ENCODE measurements at places on chromosomes 3 and 15.
A peak's percentile ranks its signal among the peaks of the same experiment; 100 is the strongest.

DNA sequence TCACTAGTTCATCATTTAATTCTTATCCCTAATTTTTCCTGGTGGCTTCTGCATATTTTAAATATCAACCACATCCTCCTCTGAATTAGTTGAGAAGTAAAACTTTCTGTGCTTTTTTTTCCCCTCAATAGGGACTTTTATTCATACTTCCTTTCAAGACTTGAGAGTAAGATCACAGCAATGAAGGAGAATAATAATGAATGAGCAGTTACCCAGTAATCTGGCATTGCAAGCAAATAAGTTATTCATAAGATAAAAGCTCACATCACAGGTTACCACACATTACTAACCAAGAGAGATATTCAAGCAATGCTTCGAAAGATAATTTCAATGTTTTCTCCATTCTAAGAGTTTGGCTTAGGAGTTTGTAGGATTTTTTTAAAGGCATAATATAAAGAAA, 50.3 kb downstream of the BTLA start:
- DNase-seq: no peak

DNA sequence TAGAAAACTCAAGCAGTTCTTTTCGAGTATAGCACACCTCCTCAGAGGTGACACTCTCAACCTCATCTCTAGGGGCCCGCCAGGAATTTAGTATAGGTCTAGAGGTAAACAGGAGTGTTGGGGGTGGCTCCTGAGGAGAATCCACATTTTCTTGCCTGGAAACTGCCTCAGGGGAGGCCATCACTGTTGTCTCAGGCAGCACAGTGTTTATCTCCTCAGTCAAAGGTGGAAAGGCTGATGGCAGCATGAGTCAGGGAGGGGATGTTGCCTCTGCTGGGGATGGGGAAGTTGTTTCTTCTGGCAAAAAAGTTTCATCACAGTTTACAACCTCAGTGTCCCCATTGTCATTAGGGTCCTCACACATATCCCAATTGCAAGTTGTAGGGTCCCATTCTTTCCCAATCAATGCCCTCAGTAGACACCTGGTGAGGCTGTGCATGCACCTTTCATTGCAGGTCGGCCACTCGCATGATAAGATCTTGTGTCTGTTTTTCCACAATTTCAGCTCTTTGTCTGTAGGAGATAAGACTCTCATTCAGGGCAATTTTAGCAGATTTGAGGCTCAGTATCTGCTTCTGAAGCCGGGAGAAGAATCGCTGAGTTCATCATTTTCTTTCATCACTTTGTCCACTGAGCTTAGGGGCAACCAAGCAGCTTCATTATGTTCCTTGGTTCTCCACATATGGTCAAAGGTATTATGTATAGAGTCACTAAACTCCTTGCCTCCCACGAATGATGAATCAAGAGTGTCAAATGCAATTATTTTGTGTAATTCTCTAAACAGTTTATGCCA, 25.8 kb downstream of the NAALADL2 start:
- no peak for DNase-seq

- peak; percentile 55 for DNase-seq
These were observed 33.0 kb downstream of the RBPMS2 start for GRCh38 chr15:64742385-64742784.

DNA sequence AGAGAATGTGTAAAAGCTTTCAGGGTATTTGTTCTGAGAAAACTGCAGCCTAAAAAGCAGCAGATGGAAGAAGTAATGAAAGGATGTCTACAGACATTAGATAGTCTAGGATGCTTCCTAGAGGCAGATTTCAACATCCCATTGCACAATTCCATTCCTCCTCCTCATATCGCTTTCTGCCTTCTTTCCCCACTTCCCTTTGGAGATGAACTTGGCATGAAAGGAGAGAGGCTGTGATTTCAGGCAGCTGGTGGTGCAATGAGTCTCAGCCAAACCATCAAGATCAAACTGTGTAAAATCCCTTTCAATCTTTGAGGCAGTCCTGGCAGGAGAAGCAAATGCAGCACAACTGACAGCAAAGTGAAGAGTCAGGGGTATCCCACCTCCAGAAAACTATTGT, 438.7 kb upstream of the KCNMB2 start:
- DNase-seq: no peak

GRCh38 chr15:82649226-82649999, 2.2 kb upstream of the CPEB1 start:
- DNase-seq: no peak

GRCh38 chr15:70024521-70024920, 73.2 kb downstream of the TLE3 start:
- no peak for DNase-seq

GRCh38 chr3:12175844-12176453, 17.2 kb upstream of the TIMP4 start:
- peak; percentile 77 for DNase-seq

- DNase-seq: no peak
These were observed 22.0 kb downstream of the CMSS1 start for GRCh38 chr3:99839613-99840012.

GRCh38 chr15:93900476-93901400, 330.6 kb upstream of the MCTP2 start:
- no peak for DNase-seq

GRCh38 chr15:90857883-90858443, 10.4 kb upstream of the FURIN start:
- no peak for DNase-seq

- DNase-seq: no peak
These were observed 315.9 kb upstream of the GPR149 start for GRCh38 chr3:154745929-154746328.

GRCh38 chr3:107985496-107985895, 105.3 kb downstream of the CD47 start:
- DNase-seq: no peak

DNA sequence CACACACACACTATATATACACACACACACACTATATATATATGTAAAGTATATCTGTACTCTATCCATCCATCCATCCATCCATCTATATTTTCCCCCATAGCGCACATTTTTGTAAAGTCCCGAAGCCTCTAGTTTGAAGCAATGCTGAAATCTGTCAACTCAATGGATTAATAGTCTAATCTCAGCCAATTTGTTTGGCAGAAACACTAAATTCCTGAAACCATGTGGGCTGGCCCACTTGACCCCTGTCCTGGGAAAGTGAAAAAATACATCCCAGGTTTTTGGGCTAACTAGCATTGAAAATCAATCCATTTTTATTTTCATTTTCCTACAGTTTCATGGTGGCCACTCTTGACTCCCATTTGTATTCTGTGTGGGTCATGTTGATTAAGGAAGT, 166.7 kb downstream of the SLCO3A1 start:
- no peak for DNase-seq

DNA sequence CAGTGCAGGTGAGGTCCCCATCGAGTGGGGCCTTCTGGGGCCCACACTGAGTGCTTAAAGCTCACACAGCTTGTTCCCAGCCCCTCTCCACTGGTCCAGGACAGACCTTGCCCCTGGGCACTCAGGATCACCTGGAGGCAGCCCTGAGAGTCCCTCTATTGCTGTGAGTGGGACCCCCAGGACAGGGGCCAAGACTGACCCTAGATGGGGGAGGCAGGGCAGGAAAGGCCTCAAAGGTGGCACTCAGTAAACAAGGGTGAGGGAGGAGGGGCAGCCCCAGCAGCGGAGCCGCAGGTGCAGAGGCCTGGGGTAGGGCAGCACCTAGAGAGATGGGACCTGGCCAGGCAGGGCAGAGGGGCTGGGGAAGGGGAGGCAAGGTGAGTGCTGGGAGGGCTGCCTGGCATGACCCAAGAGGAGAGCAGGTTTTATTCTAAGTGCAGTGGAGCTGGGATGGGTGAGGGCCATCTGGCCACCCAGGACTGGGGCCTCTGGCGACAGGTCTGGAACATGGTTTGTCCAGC, 27.9 kb downstream of the CFAP100 start:
- no peak for DNase-seq

- no peak for DNase-seq
These were observed 84.6 kb downstream of the MESD start for GRCh38 chr15:80904998-80905397.

GRCh38 chr15:96974761-96975160, 644.3 kb downstream of the NR2F2 start:
- no peak for DNase-seq

DNA sequence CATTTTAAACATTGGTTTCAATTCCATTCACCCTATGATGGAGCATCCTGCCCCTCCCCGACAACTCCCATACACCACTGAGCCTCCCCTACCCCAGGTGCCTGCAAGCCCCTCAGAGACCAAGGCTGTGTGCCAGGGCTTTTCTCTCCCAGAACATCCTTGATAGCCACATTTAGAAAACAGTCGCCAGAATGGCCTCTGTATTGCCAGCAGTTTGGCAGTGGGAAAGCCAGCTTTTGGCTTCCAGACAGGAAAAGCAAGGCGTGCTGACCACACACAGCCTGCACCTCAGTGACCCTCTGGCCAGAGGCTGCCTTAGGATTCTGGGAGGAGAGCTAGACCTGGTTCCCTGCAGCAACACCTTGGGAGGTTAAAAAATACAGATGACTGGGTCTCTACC, 18.2 kb upstream of the HRH1 start:
- no peak for DNase-seq

DNA sequence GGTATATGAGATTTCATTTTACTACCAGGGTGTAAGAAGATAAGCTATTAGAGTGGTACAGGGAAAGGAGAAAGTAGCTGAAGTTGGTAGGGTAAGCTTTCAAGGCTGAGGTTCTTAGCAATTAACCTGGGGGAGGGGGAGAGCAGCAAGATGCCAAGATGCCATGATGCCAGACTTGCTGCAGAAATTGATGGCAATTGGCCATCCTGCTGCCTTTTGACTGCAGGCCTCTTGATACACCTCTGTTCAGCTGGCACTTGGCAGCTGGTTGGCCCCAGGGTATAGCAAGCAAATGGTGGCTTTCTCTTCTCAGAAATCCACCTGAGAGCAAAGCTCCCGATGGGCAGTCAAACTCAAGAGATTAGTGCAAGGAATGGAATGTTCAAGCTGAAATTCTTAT, 21.4 kb upstream of the DPH6 start:
- peak; percentile 30 for DNase-seq

DNA sequence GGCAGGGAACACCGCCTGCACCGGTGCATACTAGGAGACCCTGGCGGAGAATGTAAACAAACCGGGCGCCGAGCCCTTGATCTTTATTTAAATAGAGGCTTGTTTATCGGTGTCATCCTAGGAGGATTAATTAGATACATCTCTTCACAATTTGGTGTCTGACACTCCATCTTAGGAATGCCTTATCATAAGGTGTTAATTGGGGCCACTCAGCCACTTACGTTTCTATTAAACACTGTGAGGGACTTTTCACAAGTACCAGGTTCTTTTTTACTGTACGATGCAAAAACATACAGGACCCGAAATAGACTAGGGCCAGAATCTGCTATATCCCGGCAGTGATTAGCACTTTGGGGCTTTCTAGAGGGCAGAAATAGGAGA, 8.0 kb downstream of the EOMES start:
- no peak for DNase-seq

DNA sequence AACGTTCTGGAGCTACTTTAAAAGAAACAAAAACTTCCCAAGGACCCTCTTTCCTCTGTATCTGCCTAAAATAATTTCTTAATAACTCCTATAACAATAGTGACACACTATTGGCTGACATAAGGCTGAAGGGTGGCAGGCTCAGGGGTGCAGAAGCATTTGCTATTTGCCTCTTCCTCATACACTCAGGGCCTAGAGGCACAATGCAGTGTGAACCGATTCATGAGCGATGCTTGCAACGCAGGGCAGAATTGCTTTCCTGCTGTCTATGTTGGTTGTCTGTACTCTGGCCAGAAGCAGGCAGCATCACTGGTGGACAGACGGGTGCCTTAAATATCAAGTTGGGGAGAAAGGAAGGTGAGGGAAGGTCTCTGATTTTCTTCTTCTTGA, 157.4 kb downstream of the AGBL1 start:
- no peak for DNase-seq

DNA sequence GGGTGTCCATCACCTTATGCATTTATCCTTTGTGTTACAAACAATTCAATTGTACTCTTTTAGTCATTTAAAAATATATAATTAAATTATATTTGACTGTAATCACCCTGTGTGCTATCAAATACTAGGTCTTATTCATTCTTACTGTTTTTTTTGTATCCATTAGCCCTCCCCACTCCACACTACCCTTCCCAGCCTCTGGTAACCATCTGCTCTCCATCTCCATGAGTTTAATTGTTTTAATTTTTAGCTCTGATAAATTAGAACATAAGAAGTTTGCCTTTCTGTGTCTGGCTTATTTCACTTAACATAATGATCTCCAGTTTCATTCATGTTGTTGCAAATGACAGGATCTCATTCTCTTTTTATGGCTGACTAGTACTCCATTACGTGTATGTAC, 16.8 kb downstream of the C3orf20 start:
- DNase-seq: no peak

GRCh38 chr3:42428830-42429229, 18.4 kb upstream of the LYZL4 start:
- no peak for DNase-seq

DNA sequence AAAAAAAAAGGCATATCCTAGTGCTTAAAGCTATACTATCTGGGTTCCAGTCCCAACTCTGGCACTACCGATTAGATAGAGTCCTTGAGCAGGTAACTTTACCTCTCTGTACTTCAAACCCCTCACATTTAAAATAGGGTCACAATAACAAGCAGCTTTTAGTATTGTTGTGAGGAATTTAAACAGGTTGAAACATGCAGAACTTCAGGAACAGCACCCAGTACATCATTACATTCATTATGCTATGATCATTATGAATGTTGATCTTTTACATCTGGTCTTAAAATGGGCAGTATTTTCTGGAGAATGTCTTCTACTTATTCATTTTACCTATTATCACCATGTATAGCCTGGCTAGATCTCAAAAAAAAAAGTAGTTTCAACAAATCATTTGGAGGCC, 176.1 kb upstream of the CCDC54 start:
- no peak for DNase-seq

DNA sequence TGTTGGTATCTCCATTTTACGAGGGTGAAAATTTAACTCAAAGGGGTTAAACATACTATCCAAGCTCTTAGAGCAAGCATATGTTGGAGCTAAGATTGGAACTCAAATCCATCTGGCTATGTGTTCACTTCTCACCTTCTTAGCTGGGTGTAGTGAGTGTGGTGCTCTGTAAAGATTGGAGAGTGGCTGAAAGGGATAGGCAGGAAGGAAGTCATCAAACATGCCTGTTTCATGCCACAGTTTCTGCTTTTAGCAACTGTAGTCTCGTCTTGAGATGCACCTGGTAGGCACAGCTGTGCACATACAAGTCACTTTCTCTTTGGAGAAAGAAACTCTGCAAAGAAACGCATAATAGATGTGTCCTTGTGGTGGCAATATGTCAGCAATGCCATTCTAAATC, 189.1 kb upstream of the MDFIC2 start:
- DNase-seq: no peak

GRCh38 chr15:57437564-57437963, 61.3 kb downstream of the CGNL1 start:
- no peak for DNase-seq

DNA sequence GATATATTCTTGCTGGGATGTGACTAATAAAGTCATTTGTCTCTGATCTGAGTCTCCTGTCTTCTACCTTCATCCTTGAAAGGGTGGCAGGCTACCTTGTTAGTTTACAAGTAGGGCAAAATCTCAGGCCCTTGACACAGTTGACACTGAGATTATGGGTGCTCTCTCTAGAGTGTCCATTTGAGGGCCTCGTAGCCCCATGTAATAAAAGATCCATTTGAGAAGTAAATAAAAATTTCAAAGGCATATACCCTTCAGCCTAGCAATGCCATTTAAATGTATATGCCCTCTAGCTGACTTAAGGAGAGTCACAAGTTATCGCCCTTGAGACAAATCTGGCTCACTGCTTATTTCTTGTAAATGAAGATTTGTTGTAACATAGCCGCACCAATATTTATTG, 98.6 kb downstream of the TCF12 start:
- no peak for DNase-seq

- no peak for DNase-seq
These were observed 185.8 kb downstream of the KCNH8 start for GRCh38 chr3:19334120-19334519.

- no peak for DNase-seq
These were observed 60.9 kb downstream of the LRRC28 start for GRCh38 chr15:99312228-99312627.

Data from left ventricle myocardium superior (tissue), 1 donor.